ENCODE measurements at places on chromosomes 13 and 19.

DNA sequence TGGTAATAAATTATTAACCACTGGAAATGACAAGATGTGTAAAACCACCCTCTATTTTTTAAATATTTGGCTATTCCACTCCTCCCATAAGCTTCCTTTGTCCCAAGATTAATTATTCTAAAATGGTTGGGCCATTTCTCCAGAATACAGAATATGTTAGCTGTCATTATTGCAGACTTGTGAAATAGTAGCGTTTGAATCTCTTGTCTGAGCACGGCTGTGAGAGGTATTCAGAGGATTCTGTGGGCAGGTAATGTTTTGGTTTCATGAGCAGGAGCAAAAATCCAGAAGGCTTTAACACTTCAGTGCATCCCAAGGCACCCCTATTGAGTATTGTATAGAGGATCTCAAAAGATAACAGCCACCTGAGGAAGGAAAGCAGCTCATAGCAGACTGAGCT lies 256.0 kb downstream of the UQCRFS1 start:
- ATAC-seq: no peak

DNA sequence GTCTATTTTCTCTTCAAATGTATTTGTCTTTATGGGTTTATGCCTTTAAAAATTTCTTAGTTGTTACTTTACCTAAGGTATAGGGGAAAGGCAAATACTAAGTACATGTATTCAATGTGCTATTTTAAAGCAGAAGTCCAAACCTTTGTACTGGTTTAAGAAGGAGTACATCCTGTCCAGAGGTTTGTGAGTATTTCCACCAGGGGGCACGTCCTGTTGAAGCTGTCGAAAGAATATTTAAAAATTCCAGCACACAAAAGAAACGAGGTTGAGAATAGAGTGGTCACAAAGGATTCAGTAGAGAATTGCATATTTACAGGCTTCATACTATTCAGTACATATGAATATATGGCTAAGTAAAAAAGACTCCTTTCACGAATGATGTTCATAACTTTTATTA lies 59.8 kb downstream of the URI1 start:
- ATAC-seq: no peak

- no peak for ATAC-seq
These were observed 16.7 kb upstream of the SPART start for GRCh38 chr13:36362914-36363313.

DNA sequence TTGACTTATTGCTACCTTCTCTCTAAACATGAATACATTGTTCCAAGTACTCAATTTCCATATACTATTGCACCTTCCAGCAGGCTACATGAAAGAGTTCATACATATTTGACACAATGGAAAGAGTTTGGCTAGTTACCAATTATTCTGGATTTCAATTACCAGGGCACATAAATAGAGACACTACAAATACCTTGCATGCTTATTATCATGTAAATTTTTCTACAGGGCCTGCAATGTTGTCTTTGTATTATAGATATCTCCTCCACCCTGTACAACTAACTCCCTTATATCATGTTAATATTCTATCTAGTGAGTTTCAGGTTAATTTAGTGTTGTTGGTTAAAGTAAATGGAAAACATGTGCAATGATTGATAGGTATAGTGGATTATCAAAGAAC lies 540.7 kb upstream of the SLITRK5 start:
- no peak for ATAC-seq

GRCh38 chr13:46759846-46760245 lies 37.1 kb downstream of the ESD start:
- peak; percentile 59 for ATAC-seq

GRCh38 chr19:9070066-9070465 lies 16.8 kb upstream of the OR1M1 start:
- ATAC-seq: peak; percentile 31

- no peak for ATAC-seq
These were observed 1.7 kb downstream of the SAE1 start for GRCh38 chr19:47132194-47132852.

Data from esophagus mucosa (tissue), 1 donor.